ENCODE measurements at places on chromosomes 3 and 15.

DNA sequence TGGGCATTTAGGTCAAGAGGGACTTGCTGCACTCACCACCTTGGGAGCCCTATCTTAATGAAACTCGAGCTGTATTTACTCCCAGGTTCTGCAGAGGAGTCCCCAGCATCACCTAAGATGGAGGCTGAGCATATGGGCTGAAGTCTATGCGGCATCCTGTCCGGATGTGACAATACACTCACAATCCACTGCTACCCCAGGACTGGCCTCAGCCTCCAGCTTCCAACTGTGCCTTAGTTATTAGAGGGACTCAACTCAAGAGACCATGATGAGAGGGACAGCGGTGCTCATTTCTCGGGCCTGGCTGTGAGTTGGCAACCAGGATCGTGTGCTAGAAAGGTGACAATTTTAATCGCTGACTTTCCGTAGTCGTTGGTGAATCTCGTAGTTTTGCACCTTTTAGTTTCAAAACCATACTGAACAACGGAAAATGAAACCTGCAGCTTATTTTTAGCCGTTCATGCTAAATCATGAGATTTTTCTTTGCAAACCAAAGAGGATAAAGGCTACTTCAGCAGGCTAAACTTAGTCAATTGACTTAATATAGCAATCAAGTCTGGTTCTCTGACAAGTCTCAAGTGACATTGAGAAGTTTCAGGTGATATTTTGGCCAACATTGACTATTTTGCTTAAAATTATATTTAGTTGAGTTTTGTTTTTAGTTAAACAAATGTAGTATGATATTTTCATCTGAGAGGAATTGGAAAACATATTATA, 11.1 kb downstream of the ZBTB38 start:
- no peak for DNase-seq

DNA sequence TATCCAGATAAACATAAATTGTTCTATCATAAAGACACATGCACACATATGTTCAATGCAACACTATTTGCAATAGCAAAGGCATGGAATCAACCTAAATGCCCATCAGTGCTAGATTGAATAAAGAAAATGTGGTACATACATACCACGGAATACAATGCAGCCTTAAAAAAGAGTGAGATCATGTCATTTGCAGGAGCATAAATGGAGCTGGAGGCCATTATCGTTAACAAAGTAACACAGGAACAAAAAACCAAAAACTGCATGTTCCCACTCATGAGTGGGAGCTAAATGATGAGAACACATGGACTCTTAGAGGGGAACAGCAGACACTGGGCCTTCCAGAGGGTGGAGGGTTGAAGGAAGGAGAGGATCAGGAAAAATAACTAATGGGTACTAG, 79.2 kb downstream of the SH3GL3 start:
- DNase-seq = no peak

DNA sequence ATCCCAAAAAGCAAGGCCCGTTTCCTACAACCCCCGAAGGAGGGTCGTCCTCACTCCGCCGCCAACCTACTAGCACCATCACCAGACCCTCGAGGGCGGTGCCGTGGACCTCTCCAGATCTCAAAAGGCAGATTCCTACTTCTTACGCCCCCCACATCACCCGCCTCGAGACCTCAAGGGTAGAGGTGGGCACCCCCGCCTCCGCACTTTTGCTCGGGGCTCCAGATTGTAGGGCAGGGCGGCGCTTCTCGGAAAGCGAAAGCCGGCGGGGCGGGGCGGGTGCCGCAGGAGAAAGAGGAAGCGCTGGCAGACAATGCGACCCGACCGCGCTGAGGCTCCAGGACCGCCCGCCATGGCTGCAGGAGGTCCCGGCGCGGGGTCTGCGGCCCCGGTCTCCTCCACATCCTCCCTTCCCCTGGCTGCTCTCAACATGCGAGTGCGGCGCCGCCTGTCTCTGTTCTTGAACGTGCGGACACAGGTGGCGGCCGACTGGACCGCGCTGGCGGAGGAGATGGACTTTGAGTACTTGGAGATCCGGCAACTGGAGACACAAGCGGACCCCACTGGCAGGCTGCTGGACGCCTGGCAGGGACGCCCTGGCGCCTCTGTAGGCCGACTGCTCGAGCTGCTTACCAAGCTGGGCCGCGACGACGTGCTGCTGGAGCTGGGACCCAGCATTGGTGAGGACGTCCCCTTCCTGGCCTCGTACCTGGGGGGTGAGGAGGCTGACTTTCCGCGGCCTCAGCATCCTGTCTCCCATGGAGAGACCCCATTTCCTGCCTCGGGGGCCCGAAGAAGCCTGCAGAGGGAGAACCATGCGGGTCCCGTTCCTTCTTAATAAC, at the start of gene MYD88:
Gene MYD88, plus strand, starts transcription at position 313 of the 842 bp plus-strand sequence. Its CDS starts 40 bp downstream, at position 353.
- peak; percentile 76 for DNase-seq

DNA sequence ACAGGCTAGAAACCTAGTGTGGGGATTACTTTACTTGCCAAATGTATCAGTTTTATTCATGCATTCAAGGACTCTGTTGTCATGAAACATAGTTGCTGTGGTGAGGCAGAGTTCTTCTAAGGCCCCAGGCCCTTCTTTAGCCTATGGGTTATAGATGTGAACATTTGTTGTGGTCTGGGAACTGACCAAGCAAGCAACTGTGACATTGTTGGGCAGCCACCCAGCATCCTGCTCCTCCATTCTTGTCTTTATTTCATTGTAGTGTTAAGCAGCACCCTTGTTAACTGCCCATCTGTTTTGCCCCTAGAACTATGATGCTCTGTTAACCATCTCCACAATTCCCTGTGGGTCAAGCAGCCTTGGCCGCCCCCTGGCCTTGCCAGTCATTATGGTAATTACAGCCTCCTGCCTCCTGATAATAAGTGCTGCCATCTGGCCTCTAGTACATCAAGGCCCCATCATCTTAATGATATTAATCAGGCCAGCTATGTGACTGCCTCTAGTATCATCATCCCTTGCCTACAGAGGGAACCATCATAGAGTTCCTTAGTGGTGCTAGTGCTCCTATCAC, 12.2 kb upstream of the IFT57 start:
- DNase-seq = no peak

DNA sequence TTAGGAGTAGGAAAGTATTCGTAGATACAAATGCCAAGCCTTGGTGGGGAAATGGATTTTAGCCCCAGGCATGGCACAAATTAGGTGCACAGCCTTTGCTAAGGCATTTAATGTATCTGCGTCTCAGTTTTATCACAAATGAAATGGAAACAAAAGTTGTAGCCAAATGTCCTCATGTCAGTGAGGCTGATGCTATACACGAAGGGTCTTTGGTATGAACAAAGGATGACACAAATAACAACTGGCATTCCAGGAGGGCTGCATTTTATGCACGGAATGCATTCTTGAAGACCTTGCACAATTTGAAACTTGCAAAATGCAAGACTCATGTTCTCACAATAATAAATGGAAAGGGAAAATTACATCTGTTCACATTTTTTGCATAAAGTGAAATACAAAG, 181.9 kb downstream of the SV2B start:
- no peak for DNase-seq

DNA sequence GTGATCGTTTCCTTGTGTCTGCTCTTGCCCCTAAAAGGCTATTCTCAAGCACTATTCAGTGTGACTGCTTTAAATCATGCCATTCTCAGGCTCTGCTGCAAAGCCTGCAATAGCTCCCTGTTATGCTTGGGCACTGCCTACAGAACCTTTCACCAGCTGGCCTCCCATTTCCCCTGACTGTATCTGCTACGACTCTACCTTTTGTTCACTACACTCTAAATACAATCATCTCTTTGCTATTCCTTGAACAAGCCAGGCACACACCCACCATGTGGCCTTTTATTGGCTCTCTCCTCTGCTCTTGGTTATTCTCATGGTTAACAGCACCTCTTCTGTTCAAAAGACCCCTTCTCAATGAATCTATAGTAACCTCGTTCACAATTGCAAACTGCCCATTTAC, 29.6 kb upstream of the FNDC3B start:
- no peak for DNase-seq

DNA sequence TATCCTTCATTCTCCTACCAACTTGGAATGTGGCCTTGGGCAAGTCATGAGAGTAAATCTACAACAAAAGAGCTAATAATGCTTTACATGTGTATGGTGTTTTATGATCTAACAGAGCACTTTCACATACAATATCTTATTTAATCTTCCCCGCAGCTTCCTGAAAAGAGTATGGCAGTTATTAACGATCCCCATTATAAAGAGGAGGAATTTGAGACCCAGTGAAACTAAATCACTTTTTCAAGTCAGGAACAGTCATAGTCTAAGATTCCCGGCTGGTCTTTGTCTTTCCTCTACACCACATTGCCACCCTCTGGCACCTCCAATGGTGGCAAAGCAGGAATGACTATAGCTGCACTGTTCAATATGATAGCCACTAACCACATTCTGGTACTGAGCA, 69.7 kb upstream of the CMSS1 start:
- no peak for DNase-seq

GRCh38 chr3:148190441-148190990, 507.2 kb upstream of the AGTR1 start:
- DNase-seq = no peak

DNA sequence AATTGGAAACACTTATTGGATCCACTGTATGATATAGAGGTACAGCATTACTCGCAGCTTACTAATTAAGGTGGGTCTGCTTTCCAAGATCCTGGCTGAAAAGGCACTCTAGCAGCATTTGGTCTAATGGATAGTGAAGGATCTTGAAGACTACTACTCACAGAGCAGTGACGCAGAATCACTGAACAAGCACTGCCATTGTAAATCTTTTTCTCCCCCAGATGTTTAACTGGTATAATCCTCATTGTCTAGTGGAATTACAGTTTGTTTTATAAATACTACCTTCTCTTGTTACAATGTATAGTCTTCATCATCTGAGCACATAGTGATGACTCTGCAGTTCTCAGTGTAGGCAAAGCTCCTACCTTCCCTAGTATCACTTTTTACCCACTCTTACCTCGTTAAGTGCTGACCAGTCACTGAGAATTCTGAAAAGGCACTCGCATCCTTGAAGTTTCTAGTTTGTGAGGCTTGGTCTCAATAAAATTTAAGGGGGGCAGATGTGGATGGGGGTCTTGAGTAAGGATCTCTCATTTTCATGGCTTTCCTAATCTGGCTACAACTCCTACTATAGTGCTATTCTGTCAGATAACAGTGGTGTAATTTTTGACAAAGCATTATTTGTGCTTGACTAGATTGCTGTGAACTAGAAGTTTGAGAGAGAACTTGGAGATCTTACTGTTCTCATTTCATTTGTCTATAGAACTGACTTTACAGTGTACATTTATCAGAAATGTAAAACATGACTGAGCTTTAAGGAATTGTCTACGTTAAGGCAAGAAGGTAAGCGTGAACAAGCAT, 23.2 kb downstream of the MAPK6 start:
- no peak for DNase-seq

GRCh38 chr15:29736744-29737020, 85.6 kb downstream of the TJP1 start:
- DNase-seq = no peak

DNA sequence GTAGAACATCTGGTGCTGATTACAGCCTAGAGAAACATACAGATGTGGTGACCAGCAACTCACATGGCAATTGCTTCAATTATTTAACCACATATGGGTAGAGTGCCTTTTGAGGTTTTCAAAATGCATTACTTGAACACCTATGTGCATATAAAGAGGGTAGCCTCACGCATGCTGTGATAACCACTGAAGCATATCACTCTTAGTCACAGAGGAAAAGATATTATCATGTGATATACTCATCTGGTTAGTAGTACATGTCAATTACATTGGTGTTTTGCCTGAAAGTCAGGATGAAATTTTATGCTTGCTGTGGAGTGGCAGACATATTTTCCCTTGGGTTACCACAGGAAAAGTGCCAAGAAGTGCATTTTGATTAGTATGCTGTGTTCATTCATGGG, 459.3 kb upstream of the AGTR1 start:
- no peak for DNase-seq

- DNase-seq = no peak
Observed at GRCh38 chr15:63172851-63173451, 15.7 kb upstream of the RPS27L start.

- no peak for DNase-seq
Observed at GRCh38 chr3:9111417-9111816, 138.0 kb downstream of the SRGAP3 start.

- DNase-seq = no peak
Observed at GRCh38 chr3:181805703-181806102, 94.0 kb downstream of the SOX2 start.

- DNase-seq = no peak
Observed at GRCh38 chr3:147384210-147385058, 21.9 kb downstream of the ZIC4 start.

DNA sequence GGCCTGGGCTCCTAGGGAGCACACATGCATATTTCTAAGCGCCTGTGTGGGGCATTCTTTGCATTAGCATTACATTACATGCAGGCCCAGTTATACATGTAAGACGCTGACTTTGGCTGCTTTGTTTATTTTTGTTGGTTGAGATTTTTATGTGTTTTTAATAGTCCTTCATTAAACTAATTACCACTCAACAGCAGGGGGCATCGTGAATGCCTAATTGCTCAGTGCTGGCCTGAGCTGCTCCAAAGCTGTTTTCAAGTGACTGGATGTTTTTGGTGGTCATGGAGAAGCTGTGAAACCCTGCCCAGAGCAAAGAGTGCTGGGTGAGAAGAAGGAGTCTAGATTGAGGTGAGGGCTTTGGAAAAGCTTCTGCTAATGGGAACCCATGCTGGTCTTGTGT, 41.5 kb downstream of the GPD1L start:
- no peak for DNase-seq

- no peak for DNase-seq
Observed at GRCh38 chr3:21174461-21174860, 576.5 kb downstream of the ZNF385D start.

- no peak for DNase-seq
Observed at GRCh38 chr3:130906374-130906995, 12.6 kb downstream of the ATP2C1 start.

- no peak for DNase-seq
Observed at GRCh38 chr3:73484656-73485248, 140.0 kb downstream of the PDZRN3 start.
